Right atrium auricular region (tissue), 2 donors: ENCODE measurements at places on chromosomes 1 and 21.
A peak's percentile ranks its signal among the peaks of the same experiment; 100 is the strongest.

DNA sequence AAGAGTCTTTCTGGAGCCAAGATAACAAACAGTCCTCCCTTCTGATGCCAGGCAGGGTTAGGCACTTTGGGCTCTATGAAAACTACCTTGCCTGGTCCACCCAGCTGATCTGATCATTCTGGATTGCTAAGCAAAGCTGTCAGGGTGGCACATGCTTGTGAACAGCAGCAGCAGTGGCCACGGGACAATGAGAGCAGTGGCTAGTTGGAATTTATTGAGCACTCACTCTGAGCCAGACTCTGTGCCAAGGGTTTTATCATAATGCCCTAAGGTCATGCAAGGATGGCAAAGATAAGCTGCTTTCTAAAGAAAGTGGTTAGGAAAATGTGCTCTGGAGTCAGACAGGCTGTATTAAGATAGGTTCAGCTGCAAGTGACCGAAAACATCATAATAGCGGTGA, 390.4 kb upstream of the VAMP3 start:
- peak; percentile 30 for DNase-seq

- no peak for DNase-seq
These were observed 59.0 kb upstream of the FASLG start for GRCh38 chr1:172599912-172600311.

GRCh38 chr1:155900161-155900560, 11.0 kb downstream of the RIT1 start:
- no peak for DNase-seq

- peak; percentile 81 for DNase-seq
These were observed 187.2 kb upstream of the PTGFR start for GRCh38 chr1:78303620-78304019.

DNA sequence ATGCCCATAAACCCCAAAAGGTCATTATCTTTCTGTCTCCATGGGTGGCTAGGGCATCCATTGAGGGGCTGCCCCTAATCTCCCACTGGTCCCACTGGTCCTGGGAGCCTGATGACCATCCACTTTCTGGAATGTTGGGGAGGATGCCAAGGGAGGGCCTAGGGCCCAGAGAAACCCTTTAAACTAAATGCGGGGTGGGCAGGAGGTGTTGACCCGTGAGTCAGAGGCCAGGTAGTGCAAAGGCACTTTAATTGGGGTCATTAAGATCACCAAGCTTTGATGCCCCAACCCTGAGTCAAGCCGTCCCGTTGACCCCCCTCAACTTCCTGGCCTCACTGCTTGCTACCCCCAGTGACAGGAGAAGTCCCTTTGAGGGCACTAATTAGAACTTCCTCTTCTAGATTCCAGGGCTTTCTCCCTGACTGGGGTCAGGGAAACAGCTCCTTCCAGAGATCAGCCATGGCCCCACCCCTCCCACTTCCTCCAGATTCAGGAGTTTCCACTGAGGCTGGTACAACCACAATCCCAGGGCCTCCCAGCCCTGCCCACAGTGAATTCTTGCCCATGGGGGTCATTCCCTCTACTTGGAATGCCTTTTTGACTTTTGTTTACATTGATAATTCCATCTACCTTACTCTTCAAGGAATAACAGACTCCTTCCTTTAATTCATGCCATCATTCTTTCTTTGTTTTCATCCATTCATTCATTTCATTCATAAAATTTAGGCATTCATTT, 15.5 kb upstream of the SERINC2 start:
- no peak for DNase-seq

DNA sequence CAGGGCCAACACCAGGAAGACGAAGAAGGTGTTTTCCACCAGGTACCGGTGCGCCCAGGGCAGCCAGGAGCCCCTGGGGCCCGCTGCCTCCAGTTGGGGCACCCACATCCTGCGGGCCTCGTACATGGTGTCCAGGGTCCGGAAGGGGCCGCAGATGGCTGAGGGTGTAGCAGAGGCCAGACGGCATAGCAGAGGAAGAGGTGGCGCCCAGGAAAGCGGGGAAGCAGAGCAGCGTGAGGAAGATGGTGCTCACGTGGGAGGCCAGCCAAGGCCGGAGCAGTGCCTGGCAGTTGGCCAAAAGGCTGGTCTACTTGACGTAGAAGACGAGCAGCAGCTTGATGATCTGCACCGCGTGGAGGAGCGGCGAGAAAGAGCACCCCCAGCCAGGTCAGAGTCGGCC, 40.4 kb downstream of the ZNF691 start:
- no peak for DNase-seq

GRCh38 chr1:206721454-206721853, 36.7 kb downstream of the MAPKAPK2 start:
- DNase-seq: no peak

- no peak for DNase-seq
These were observed 719 bp upstream of the PARS2 start for GRCh38 chr1:54764922-54765561.

DNA sequence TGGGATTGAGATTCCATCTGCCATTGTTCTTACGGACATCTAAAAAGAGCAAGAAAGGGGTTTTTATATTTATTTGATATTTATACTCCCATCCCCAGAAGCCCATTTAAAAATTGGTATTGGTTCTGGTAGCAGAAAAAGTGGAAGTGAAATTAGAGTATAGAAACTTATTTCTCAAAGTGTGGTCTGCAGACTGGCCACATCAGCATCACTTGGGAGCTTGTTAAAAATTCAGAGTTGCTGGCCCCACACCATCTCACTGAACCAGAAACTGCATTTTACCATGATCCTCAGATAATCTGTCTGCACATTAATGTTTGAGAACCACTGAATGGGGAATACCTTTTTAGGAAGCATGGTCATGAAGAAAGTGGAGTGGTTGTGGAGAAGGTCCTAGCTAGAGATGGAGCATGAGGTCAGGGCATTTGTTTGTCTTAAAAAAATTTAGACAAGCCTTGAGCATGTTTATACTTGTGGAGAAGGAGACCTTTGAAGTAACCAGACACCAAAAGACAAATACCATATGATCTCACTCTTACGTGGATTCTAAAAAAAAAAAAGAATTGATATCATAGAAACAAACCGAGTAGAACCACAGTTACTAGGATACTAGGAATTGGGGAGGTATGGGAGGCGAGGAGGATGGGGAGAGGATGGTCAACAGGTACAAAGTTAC, 116.3 kb downstream of the ST6GALNAC3 start:
- DNase-seq: no peak

DNA sequence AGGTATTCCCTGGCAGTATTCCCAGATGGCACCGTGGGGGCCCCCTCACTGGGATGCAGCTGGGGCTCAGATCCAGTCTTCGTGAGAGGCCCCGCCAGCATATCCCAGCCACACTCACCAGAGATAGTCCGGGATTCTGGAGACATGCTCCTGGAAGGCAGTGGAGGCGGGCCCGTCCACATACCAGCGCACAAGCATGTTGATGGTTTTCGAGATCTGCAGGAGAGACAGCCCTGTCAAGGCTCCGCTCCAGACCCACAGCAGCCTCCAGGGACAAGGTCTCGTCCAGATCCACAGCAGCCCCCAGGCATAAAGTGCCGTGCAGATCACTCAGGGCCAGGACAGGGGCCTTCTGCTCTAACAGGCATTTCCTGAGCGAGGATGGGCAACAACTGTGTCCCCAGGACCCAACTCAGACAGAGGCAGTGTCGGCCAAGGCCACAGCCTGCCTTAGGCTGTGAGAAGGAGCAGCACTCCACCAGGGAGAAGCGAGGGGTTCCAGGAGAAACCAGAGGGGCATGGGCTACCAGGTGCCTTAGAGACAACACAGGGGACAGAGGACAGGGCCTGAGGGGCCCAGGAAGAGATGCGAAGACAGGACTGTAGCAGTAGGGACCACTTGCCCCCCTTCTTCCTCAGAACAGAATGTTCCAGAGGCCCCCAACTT, 14.8 kb downstream of the LSS start:
- no peak for DNase-seq

DNA sequence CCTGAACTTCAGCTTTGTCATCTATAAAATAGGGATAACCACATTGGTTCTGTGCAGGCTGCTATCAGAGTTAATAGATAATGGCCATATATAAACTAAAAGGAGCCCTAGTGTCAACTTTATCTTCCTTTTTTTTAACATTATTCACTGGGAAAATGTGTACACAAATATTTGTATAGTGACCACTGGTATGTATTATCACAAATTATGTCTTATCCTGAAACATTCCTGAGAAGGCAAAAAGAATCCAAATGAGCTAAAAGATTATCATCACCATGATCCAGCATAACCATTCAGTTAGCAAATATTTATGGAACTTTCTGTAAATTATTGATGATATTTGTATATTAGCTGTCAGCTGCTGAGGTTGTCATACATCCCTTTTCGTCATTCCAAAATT, 16.6 kb downstream of the ANGPTL3 start:
- DNase-seq: no peak

- no peak for DNase-seq
These were observed 62.4 kb downstream of the RERE start for GRCh38 chr1:8754993-8755392.

DNA sequence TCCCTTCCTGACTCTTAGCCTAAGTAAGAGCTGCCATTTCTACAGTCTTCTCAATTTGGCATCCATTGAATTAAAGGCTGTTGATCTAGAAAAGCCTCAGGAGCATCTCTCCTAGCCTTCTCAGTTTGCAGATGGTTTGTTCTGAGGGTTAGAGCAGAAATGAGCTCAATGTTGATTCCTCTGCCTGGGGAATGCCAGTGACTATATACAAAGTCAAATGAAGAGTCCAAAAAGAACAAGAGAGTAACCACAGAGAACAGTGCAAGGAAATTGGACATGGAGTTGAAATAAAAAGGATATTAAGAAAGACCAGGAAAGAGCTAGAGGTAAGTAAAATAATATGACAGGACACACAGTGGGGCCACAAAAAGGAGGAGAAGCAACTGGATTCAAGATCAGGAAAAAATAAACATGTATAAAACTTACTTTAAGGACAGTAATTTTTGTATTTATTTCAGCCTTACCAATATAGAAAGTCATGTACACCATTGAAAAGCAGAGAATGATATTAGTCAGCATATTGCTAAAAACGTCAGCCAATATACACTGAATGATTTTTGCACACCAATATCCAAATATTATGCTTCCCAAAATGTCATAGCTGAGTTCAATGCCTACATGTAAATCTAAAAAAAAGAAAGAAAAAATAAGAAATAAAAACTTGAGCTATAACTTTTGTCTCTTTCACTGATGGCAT, 21.3 kb downstream of the SLC9C2 start:
- no peak for DNase-seq

GRCh38 chr1:162383091-162383490, 1.6 kb downstream of the C1orf226 start:
- no peak for DNase-seq

DNA sequence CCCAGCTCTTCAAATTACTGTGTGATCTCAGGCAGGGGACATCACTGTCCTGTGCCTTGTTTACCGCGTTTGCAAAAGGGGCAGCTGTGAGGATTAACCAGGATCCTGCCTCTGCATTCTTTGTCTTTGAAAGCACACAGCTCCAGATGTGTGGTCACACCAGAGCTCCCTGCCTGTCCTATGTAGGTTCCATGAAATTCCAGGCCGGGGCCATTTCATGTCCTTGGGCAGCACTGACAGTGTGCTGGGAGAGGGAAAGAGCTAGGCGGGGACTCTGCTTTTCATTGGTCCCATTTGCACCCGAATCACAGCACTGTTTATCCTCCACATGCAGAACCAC, 42.2 kb upstream of the SELENON start:
- no peak for DNase-seq
